Occipital lobe (tissue), 3 donors: ENCODE measurements at places on chromosomes 4 and X. TPM values are rescaled to one million over a fixed set of nuclear protein-coding genes. Genes with fewer than 3 reads are reported as not detected.

The FRMPD3 gene
- total RNA-seq: 1.7 TPM

The QRFPR gene
- total RNA-seq: not detected

GRCh38 chr4:176676901-176677300 is 115.8 kb downstream of the VEGFC start:
- DNase-seq: no peak

DNA sequence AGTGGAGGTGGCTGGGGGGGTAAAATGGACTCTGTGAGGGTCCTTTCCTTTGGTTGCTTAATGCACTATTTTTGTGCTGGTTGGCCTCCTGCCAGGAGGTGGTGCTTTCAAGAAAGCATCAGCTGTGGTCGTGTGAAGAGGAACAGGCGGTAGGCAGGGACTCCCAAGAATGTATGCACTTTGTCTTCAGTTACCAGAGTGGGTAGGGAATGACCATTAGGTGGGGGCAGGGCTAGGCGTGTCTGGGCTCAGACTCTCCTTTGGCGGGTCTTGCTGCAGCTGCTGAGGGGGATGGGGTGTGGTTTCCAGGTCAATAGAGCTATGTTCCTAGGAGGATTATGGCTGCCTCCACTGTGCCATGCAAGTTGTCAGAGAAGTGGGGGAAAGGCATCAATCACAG is 509.0 kb downstream of the PCDH19 start:
- DNase-seq: no peak

GRCh38 chr4:168101026-168101425 is 8.7 kb downstream of the ANXA10 start:
- no peak for DNase-seq

DNA sequence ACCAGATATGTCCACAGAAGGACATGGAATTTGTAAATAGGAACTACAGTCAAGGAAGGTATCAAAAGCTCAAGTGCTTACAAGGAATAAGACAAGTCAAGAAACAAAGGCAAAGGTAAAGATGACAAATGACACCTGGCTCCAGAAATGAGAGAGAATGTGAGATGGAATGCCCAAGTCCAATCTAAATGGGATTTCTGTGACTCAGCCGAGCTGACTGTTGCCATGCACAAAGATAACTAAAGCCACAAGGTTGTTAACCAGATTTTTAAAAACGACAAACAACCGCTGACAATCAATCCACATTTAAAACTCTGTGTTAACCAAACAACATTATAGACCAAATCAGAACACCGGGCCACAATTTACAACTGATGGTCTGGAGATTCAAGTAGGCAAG is 1.1 kb downstream of the NFXL1 start:
- no peak for DNase-seq
